ENCODE measurements at places on chromosomes 7 and 10.

GRCh38 chr10:126387041-126387921 is 996 bp downstream of the ADAM12 start:
- DNase-seq = peak; percentile 65

DNA sequence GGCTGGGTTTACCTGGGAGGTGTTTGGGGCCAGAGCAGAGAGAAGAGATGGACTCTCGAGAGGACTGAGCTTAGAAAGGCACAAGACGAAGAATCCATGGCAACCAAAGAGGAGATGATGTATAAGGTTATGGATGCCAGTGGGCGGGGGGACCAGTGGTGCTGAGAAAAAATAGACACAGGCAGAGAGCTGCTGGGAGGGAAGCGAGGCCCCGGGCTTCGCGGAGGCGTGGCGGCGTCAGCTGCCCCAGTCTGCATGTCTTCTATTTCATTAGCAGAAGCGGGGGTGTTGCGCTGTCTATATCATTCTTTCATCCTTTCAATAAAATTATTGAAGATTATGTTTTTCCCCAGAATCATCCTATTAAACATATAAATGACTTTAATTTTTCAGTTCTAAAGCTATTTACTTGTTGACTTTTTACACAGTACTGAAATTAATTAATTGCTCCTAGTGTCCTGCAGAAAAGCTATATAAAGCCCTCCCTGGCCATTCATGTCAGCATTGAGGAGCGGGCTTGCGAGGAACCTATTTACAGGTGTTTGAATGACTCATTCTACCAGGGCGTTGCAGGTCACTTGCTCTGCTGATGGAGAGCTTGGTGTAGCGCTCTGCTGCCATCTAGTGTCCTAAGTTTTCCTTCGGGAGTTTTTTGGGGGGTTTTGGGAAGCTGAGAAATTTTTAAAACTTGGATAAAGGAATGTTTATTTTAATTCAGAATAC is 42.9 kb upstream of the BHLHA15 start:
- DNase-seq = peak; percentile 96

DNA sequence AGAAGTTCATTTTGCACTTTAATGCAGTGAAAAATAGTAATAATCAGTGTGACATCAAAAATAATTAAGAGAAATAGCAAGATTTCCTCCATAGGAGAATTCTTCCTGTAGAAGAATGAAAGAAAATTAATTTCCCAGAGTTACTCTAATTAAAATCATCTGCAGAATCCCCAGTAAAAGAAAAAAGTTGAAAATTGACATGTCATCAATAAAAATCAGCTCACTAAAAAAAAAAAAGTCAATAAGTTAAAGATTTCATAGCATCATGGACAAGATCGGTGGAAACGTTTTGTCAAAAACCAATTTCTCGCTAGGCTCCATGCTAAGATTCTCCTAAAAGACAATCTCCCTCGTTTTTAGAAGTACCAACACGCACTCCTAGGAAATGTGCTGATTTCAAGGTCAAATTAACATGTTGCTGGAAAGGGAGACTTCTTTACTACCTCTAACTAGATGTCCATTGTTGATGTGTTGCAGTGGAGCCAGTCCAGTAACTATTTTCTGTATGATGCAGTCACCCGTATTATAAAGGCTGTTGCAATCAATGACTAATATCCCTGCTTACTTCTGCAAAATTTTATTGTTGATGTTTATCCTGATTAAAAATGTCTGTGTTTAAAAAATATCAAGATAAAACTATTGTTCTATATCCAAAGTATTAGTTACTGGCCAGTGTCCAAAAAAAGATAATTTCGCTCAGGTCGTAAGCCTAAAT is 591.9 kb upstream of the MGMT start:
- DNase-seq = no peak

DNA sequence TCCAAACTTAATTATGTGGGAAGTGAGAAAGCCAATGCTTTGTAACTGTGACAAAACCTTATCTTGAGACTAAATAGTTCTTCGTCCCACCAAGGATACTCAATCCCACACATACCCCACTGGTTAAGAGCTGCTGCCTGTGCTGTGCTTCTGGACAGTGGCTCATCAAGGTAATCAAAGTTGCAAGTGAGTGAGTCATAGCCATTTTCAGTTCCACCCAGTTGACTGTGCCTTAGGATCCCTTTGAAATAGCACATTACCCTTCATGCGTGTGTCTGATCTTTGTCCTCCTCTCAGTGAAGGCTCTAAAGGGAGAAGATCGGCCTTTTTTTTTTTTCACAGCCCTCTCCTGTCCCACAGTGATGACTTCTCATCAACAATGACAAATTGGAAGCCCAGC is 706.0 kb upstream of the AUTS2 start:
- peak; percentile 78 for DNase-seq

DNA sequence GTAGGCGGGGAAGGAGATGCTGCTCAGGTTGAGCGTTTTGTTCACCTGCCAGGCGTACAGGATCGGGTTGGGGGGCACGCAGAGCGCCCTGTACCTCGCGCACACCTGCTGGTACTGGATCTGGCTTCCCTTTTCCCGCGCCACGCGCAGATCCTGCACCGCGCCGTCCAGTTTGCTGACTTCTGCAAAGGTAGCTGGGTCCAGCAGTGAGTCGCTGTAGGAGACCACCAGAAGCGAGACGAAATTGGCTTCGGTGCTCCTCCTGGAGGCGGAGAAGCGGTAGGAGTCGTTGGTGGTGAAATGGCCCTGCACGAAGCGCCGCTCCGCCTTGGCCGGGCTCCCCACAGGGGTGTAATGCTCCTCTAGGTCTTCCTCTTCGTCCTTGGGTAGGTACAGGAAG is 90.7 kb upstream of the RAB18 start:
- DNase-seq = no peak

- no peak for DNase-seq
Observed at GRCh38 chr10:6273351-6273750, 70.6 kb downstream of the PFKFB3 start.

DNA sequence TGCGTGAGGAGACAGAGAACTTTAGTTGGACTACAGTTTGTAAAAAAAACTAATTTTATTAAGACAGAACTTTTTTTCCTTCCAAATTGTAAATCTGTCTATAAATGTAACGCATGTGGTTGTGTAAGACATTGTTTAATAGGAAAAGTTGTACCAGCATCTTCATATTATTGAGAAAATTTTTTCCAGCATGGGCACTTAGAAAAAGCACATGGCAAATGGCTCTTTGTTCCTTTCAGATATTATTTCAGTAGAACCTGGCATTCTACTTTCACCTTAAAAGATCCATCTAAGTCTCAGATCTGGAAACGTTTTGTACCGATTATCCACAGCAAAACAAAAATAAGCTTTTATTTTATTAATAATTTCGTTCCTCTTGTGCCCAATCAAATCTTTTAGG is 43.2 kb downstream of the ZRANB1 start:
- no peak for DNase-seq

DNA sequence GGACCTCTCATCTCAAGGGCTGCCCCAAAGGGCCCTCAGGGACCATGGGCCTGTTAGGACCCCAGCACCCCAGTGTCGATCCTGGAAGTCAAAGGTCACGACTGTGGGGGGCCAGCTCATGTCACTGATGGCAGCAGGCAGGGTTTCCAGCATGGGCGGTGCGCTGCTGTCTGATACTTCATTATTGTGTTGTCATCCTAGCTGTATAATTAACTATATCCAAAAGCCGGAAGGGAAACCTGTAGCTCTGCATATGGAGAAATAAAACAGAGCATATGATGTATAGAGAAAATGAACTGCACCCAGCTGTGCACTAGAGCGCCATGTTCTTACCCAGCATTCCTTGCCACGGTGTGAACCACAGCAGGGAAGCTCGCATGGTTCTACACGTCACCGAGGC is 196.3 kb downstream of the EBF3 start:
- no peak for DNase-seq

DNA sequence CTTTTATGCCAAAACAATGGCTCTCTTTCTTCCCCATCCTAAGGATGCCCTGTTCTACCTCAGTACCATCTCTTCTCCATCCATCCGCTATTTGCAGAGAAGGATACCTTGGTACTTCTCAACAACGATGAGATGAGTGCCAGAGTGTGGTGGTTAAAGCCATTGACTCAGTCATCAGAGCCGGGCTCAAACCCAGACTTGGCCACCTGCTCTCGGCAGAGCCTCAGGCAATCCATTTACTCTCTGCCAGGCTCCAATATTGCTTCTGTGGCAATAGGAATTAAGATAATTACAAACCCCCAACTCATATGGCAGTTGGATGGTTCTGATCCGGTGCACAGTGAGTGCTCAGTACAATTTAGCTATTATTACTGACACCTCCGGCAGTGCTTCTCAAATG is 121.3 kb downstream of the PRLHR start:
- no peak for DNase-seq

GRCh38 chr10:22368981-22369380 is 23.7 kb downstream of the SPAG6 start:
- DNase-seq = no peak

GRCh38 chr10:103752680-103753248 is 102.6 kb downstream of the SH3PXD2A start:
- no peak for DNase-seq

GRCh38 chr10:95335933-95336699 is 45.3 kb upstream of the PDLIM1 start:
- DNase-seq = no peak

GRCh38 chr7:135771961-135772638 is 23.5 kb upstream of the FAM180A start:
- DNase-seq = peak; percentile 72

- DNase-seq = no peak
Observed at GRCh38 chr10:92729886-92730285, 40.1 kb downstream of the HHEX start.

- no peak for DNase-seq
Observed at GRCh38 chr10:120702032-120702431, 149.1 kb upstream of the WDR11 start.

DNA sequence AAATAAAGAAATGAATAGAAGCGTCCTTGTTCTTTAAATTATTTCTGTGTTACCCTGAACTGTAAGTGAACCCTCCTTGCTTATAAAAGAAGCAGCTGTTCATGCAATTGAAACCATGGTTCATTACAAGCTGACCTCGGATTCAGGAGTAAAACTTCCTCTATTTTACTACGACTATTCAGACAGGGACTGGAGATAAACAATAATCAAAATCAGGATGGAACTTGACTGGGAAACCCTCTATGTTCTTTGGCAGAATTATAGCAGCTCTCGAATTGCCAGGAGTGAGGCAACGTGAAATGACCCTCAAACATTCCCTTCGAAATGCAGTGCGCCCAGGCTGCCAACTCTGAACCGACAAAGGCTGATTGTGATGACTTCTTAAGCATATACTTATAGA is 172.1 kb downstream of the CYP26A1 start:
- no peak for DNase-seq

DNA sequence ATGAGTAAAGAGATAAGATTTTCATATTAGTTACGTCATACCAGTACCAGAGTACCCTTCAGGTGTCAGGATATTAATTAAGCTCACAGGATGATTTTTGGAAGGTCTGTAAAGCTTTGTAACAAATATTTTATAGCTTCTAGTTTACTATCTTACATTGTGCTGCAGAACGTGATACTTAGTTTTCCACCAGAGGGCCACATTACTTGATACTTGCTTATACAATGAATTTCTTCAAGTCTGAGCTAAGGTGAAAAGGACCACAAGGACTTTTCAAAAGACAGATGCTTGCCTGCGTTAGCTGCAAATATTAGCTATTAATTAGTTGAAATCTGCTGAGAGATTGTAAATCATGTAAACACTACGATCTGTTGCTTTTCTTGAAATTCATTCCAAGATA is 12.2 kb downstream of the FOXP2 start:
- no peak for DNase-seq

DNA sequence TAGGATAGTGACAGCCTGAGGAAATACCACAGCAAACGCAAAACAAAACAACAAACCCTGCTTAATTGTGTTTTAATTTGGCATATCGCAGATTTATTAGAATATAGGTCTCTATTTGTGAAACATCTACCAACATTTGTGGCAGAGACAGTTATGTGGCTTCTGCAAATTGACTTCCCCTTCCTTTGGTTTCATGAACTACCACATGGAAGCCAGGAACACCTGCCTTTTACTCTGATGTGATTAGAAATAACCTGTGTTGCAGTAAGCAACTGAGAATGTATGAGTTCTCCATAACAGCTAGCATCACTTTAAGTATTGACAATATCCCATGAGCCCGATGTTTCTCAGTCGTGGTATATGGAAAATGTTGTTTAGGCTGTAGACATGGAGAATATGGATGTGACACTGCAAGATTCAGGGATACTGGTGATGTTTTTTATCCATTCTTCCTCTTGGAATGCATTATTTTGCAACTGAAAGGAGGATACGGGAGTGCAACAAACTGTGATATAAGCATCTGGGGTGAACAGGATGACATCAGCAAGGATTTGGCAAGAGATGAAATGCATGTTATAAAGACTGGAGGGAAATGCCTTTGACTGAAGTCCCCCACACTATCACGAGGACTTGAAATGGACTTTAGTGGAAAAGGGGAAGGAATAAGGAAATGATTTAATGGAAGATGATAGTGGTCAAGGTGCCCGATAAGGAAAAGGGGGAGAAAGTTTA is 95.9 kb downstream of the CUBN start:
- no peak for DNase-seq

DNA sequence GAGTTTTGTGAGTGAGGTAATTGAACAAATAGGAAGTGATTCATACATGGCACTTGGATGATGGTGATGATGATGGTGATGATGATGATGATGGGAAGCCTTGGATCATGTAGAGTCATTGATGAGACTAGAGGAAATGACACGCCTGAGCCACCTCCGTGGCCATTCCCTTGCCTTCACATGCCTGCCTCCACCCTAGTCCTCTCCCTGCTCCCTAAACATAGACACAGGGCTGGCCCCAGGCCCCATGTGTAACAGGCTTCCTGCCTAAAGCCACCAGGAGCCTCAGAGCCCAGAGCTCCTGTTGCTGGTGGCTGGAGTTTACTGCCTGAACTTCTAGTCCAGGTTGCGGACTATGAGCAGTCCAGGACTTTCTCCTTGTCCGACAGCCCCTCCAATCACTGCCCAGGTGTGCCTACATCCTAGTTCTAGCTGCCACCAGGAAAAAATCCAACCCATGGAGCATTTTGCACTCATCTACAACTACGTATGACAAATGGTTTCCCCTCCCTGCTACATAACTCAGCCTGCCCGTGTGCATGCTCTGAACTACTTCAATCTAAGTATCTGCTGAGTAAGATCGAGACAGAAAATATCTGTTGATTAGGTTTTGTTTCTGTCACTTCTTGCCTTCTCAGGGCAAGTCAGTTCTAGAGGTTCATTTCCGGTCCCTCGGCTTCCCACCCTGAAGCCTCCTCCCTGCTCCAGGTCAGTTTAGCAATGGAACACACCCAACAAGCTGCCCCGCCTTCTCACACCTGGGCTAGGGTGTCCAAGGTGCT is 35.5 kb upstream of the KDM7A start:
- DNase-seq = no peak

- DNase-seq = no peak
Observed at GRCh38 chr10:115981081-115981480, 291.9 kb downstream of the GFRA1 start.

- peak; percentile 97 for DNase-seq
Observed at GRCh38 chr10:103745341-103746247, 109.8 kb downstream of the SH3PXD2A start.
